ENCODE measurements at places on chromosomes 6 and 20.

- DNase-seq: no peak
Observed at GRCh38 chr6:106520711-106521401, 108.4 kb downstream of the RTN4IP1 start.

DNA sequence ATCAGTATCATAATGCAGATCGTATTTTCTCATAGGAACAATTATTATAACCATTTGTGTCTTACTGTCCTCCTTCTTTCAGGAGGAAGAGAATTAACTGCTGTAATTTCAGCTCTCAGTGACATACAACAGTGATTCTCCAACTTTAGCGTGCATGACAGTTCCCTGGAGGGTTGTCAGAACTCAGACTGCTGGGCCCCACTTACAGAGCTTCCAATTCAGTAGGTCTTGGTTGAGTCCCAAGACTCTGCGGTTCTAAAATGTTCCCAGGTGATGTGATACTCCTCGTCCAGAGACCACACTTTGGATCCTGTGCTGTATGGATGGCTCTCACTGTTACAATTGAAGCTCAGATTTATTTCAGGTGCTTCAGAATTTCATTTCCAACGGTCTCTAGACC is 72.8 kb downstream of the CAP2 start:
- no peak for DNase-seq

GRCh38 chr6:101454106-101454676 is 60.7 kb downstream of the GRIK2 start:
- no peak for DNase-seq

GRCh38 chr6:167676666-167677421 is 149.9 kb upstream of the AFDN start:
- no peak for DNase-seq

- no peak for DNase-seq
Observed at GRCh38 chr20:51144476-51144875, 121.6 kb upstream of the KCNG1 start.

- no peak for DNase-seq
Observed at GRCh38 chr20:55449091-55449490, 556.2 kb downstream of the CBLN4 start.

- no peak for DNase-seq
Observed at GRCh38 chr20:64159286-64159680, 5.0 kb upstream of the MYT1 start.

Measured in fibroblast of skin of right quadriceps (primary cell).